Activated CD4-positive, alpha-beta T cell treated with anti-CD3 and anti-CD28 coated beads, Interleukin-2, amount 50 U/mL, for 4 hours (primary cell): ENCODE measurements at places on chromosomes 1 and 21.

- DNase-seq = no peak
Measured at GRCh38 chr1:239218301-239218700, 168.1 kb upstream of the CHRM3 start.

- no peak for DNase-seq
Measured at GRCh38 chr1:225567789-225568188, 85.1 kb downstream of the ENAH start.

DNA sequence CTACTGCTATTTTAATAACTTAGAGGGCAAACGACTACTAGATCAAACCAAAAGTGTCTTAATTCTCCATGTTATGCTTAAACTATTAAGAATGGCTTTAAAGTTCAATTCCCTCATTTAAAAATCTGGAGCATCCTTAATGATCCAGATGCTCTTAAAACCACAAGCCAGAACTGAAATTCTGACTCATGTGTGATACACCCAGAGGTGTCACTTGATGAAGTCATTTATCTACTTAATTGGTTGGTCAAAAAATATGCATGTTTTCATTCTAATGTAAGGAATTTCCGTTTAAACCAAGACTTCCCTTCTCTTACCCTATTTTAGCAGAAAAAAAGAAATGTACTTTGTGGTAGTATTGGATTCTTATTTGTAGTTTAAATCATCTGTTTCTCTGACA lies 1261.2 kb upstream of the B3GALT2 start:
- no peak for DNase-seq

DNA sequence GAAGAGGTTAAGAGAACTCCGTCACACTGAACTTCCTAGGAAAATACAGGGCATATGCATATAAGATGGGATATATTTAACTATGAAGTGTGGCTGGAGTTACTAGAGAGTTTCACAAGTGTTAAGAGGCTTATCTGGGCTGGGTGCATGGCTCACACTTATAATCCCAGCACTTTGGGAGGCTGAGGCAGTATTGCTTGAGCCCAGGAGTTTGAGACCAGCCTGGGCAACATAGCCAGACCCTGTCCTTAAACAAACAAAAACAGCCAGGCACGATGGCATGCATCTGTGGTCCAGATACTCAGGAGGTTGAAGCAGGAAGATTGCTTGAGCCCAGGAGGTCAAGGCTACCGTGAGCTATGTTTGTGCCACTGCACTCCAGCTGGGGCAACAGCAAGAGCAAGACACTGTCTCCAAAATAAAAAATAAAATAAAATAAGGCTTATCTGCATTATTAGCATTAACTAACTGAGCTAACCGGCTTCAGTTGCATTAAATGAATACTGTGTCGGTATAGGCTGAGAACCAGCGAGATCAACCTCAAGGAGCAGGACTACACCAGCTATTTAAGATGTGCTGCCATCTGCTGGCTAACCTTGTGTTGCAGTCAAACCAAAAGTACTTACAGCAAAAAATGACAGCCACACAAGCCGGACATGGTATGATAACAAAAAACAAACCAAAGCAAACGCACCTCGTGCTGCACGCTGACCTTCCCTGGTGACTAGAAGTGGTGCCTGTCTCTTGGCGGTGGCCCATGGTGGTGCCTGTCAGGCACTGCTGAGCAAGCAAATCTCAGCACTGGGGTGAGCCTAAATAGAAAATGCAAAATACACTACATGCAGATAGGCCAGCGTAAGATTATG lies 19.7 kb upstream of the RBBP5 start:
- peak; percentile 63 for DNase-seq
